IPS DF 6.9 (cell line): ENCODE measurements at places on chromosomes 2 and 18.

DNA sequence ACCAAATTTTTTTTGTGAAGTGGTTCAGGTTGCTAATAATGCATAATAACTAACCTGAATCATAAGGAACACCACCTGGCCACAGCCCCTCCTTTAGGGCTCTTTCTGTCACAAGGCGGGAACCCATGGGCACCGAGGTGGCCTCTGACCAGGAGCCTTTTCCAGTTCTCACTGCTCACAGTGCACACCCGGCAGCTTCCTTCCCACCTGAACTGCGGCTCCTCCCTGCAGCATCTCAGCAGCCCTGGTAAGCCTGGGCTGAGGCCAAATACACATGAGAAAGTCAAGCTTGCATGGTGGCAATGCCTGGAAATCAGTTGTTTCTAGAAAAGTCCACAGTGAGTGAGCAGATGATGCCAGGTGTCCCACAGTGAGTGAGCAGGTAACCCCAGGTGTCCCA is 77.6 kb upstream of the SNTG2 start:
- DNase-seq, result no peak

DNA sequence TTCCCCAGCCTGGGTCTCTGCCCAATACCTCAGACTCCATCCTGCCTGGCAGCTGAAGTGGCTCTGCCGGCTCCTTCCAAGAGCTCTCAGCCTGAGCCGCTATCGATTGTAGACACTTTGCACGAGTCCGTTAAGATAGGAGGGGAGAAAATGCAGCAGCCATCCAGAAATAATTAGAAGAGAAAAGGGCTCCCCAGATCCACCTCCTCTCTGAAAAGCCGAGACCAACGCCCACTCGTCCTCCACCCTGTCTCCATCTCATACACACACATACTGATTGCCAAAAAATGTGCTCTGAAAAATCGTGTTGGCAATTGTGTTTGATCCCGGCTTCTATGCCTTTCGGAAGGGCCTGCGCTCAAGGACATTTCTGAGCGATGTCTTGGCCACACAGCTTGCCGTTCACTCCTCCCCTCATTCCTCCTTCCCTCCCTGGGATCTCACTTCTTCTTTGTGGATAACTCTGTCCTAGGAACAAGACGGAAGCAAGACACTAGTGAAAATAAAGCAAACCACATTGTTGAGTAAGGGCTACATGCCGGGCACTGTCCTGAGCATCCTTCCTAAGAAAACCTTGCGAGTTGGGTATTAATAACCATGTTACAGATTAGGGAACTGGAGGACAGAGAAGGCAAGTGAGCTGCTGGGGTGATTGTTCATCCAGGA is 372.8 kb upstream of the MYT1L start:
- no peak for DNase-seq

GRCh38 chr2:235951982-235952381 is 216.2 kb downstream of the GBX2 start:
- DNase-seq, result no peak

GRCh38 chr18:58113337-58113736 is 69.3 kb downstream of the NEDD4L start:
- no peak for DNase-seq

- DNase-seq, result no peak
Observed at GRCh38 chr2:143480601-143481236, 351.5 kb downstream of the ARHGAP15 start.

DNA sequence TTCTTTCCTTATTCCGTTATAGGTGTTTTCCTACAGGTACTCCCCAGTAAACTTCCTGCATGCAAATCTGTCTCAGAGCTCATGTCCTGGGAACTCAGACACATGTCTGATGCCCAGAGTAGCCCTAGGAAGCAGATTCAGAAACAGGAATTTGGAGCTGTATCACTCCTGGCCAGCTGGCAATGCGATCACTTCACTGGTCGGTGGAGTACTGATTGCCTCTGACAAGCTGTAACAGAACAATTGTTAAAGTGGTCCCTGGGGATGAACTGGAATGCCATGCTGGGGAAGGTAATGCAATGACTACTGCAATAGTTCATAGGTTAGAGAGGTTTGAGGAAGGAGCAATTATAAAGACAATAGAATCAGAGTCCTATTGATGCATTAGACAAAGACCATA is 131.6 kb upstream of the DOCK10 start:
- no peak for DNase-seq

- no peak for DNase-seq
Observed at GRCh38 chr2:1256632-1257324, 156.5 kb upstream of the TPO start.

DNA sequence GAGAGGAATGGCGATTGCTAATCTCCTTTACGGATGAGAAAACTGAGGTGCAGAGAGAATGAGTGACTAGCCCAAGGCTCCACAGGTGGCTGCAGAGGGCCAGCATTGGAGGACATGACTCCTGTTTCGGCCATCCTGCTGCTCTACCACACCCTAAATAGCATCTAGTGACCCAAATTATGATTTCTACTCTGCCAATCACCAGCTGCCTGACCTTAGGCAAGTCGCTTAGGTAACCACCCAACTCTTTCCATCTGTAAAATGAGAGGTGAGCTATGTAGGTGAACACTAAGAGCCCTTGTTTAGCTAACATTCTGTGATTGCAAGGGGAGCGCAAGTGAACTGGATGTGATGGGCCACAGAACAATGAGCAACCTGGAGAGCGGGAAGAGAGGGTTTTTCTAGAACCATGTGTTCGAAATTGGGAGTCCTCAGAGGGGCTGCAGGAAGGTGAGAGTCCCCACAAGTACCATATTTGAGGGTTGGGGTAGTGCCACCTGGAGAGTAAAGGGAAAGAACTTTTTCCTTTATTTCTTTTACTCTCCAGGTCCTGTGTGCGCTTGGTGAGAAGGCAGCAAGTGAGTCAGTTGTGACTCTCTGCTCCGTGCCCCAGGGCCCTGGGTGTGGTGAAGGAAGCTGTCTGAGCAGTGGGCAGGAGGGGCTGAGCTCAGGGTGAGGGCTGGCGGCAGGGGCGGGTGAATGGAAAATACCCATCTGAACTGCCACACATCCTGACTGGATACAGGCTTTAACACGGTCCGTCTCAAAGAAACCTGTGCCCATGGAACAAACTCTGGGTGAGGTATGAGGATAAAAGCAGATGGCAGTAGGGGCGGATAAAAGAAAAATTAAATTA is 2.4 kb downstream of the CYP27C1 start:
- DNase-seq, result no peak

DNA sequence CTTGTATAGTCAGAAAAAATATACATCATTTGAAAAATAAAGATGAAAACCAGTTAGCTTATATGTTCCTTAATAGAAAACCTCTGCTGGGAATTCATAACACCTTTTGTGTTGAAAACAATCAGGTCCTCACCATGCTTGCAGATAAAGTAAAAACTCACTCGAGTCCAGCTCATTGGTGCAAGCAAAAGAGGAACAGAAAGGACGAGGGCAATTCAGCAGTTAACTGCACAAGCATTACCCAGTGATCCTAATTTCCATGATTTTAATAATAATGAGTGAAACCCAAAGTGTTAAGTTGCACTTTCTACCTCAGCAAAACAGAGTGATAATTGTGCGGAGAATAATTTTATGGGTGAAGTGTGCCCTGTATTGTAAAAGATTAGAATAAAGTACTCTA is 839.9 kb downstream of the BCL11A start:
- no peak for DNase-seq

GRCh38 chr2:9595746-9596145 is 35.1 kb downstream of the YWHAQ start:
- no peak for DNase-seq

DNA sequence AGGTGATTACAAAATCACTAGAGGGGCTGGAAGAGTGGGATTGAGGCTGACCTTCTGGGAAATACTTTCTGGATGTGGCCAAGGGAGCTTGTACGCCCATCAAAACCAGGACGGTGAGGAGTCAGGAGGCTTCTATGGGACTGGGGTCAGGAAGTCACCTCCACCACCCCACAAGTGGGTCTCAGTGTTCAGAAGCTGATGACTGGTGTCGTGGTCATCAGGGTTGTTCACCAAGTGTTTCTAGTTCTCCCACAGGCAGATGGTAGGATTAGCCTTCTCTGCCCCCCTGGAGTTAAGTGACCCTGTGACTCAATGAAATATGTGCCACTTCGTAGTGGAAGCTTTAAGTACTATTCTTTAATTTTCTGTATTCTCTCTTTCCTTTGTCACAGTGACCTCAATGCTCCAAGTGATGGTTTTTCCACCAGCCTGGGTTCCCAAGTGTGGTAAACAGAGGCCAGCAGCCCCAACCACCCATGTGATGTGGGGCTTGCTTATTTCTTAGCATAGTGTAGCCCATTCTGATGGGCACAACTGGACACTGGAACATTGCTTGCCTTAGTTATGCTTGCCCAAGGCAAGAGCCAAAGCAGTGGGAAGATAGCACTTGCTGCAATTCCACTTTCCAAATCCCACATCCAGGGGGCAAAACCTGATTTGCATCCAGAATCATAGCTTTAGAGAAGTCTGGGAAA is 258.8 kb downstream of the CYP26B1 start:
- DNase-seq, result no peak

DNA sequence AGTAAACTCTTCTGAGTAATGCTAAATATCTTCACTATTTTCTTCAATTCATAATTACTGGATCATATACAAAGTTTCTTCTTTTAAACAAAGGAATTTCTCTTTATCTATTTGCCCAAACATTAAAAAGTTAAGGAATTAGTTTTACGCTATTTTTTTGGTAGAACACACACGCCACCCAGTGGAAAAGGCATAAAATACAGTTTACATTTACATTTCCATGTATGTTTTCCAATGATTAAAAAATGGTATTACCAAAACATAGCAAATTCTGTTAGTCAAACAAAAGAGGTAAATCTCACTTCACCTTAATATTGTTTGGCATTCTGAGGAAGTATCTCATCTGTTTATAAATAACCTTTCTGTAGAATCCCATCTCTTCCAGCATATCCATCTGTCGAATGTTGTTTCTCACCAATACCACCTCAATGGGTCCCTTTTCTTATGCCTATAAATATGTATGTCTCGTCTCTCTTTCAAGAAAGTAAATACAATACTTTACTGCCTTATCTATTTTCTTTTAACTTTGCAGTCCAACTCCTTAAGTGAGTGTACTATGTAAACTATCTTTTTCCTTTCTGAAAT is 7.2 kb downstream of the BOLL start:
- no peak for DNase-seq

- DNase-seq, result no peak
Observed at GRCh38 chr2:236370847-236371409, 106.7 kb upstream of the ASB18 start.

- no peak for DNase-seq
Observed at GRCh38 chr2:135585586-135585985, 54.3 kb downstream of the R3HDM1 start.

- no peak for DNase-seq
Observed at GRCh38 chr2:12787891-12788801, 71.4 kb downstream of the TRIB2 start.

- no peak for DNase-seq
Observed at GRCh38 chr2:152359573-152360363, 24.8 kb downstream of the FMNL2 start.

GRCh38 chr18:26414901-26415440 is 133.4 kb downstream of the KCTD1 start:
- no peak for DNase-seq

- no peak for DNase-seq
Observed at GRCh38 chr2:144659731-144660275, 139.9 kb upstream of the ZEB2 start.

- DNase-seq, result no peak
Observed at GRCh38 chr2:126843081-126843480, 55.6 kb upstream of the TEX51 start.

DNA sequence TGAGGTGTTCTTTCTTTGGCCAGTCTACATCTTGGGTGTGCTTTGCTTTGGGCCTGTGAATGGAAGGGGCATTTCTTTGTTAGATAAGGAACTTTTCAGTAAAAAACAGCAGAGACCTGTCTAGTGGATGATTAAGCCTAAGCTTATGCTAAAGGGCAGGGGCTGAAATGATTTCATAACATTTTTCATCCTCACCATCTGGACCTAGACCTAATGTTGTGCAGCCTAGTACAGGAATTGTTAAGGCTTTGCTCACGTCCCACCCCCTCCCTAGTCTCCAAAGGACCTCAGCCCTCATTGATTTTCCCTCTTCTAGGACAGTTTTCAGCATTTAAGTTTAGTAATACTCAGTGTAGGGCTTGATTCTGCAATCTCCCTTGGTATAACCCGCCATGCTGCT is 111.8 kb downstream of the PRKCE start:
- no peak for DNase-seq

DNA sequence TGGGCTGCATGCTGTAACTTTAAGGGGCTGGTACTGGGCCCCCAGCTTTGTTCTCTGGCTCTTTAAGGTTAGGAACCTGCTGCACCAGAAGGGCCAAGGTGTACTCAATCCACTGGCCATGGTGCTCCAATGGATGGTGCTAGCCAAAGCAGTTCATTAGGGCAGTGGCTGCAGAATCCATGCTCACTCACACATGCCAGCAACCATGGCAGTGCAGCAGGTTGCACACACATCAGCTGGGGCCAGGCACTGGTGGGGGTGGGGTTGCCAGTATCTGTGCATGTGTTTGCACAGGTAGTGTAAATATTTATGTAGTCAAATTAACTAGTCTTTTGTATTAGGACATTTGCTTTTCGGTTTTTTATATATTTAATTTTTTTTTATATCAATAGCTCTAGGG is 228.3 kb upstream of the EPC2 start:
- no peak for DNase-seq

GRCh38 chr18:23703057-23703986 is 14.1 kb downstream of the LAMA3 start:
- DNase-seq, result no peak

- no peak for DNase-seq
Observed at GRCh38 chr2:238643400-238643907, 204.4 kb upstream of the TWIST2 start.

DNA sequence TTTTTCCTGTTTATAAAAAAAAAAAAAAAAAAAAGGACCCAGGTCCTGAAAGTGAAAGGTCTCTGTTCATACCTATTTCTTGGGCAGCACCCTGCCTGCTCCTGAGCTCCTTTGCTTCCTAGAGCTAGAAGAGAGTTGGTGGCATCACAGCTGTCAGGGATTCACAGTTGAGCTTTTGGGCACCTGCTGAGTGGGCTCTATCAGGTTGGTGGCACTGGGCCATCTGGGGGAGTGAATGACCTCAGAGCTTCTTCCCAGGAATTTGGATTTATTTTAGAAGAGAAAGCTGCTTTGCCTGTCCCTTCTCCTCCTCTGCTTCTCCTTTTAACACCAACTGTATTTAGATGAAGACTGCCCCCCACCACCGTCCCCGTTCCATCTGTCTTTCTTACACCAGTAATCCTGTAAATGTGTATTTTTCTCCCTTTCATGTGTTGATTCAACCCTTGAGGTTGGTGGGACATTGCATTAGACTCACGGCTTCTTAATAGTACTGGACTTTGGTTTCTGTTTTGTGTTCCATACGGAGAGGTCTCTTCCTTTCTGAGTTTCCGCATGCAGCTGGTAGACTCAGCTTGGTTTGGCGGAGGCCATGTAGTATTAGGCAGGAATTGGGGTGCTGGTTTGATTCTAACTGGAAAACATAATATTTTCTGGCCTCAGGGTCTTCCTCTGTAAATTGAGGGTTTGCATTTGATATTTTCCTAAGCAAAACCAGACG is 7.6 kb upstream of the MGAT5 start:
- DNase-seq, result no peak
